Panc1 (cell line): ENCODE measurements at places on chromosomes 12 and 14. TPM values are rescaled to one million over a fixed set of nuclear protein-coding genes. Genes with fewer than 3 reads are reported as not detected.

The KRT80 gene
- 51.5 TPM for total RNA-seq

DNA sequence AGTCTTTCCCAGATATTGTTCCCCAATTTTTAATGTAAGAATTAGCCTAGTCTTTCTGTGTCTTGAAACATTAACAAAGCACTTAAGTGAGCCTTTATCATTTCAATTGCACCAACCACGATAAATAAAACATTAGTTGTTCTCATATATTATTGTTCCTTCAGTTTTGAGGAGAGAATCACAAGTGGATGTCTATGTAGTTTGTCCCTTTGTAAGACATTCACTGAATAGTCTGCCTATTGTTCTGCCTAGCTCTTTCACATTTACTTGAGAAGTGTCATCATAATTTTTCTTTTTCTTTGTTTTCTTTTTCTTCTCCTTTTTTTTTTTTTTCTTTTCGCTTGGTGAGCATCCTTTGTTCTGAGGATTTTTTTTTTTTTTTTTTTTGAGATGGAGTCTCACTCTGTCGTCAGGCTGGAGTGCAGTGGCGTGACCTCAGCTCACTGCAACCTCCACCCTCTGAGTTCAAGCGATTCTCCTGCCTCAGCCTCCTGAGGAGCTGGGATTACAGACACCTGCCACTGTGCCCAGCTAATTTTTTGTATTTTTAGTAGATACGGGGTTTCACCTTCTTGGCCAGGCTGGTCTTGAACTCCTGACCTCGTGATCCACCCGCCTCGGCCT is 129.7 kb downstream of the SYT1 start:
- H3K36me3 ChIP-seq, result no peaks in the 10 kb centered on the region
- no peak for DNase-seq
- no peaks in the 10 kb centered on the region for H3K27me3 ChIP-seq
- no peak overlapping the region for H3K4me3 ChIP-seq
- H3K27ac ChIP-seq, result no peak overlapping the region
- H3K4me1 ChIP-seq, result no peaks in the 10 kb centered on the region

DNA sequence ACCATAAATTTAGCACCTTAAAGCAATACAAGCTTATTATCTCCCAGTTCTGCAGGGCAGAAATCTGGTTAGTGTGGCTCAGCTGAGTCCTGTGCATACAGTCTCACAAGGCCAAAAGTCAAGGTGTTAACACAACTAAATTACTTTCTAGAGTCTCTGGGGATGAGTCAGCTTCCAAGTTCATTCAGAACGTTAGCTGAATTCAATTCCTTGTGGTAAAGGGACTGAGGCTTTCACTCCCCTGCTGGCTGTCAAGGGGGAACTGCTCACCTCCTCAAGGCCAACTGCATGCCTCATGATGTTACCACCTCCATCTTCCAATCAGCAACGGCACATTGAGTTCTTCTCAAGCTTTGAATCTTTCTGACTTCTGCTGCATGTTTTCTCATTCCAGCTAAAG is 27.6 kb downstream of the EML5 start:
- H3K4me3 ChIP-seq, result no peak overlapping the region
- no peaks in the 10 kb centered on the region for H3K36me3 ChIP-seq
- no peaks in the 10 kb centered on the region for H3K4me1 ChIP-seq
- no peak overlapping the region for H3K27ac ChIP-seq
- no peak for DNase-seq
- no peaks in the 10 kb centered on the region for H3K27me3 ChIP-seq

The RNASE3 gene
- not detected for total RNA-seq

DNA sequence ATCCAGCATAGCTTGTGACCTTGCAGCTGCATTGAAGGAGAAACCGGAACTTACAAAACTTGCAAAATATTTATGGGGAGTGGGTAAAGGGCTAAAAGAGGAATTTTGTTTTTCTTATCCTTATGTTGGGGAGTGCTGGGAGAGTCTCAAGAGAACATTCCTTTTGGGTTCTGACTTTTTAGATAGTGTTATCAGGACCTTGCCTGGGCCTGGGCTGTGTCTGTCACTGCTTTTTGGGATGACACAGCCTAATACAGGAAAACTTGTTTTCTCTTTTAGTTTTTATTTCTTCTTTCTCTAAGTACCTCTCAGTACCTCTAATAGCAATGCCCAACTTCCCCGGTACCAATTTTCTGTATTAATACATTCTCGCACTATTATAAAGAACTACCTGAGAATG is 850.6 kb downstream of the RPS29 start:
- DNase-seq, result no peak
- no peaks in the 10 kb centered on the region for H3K4me1 ChIP-seq
- H3K27ac ChIP-seq, result no peak overlapping the region
- no peak overlapping the region for H3K4me3 ChIP-seq
- no peaks in the 10 kb centered on the region for H3K27me3 ChIP-seq
- no peaks in the 10 kb centered on the region for H3K36me3 ChIP-seq

The DIABLO gene
- total RNA-seq, result 71.5 TPM

- H3K4me1 ChIP-seq, result no peaks in the 10 kb centered on the region
- H3K27ac ChIP-seq, result no peak overlapping the region
- no peaks in the 10 kb centered on the region for H3K36me3 ChIP-seq
- no peak overlapping the region for H3K4me3 ChIP-seq
Measured at GRCh38 chr12:96578526-96579125, 89.2 kb downstream of the CFAP54 start.

DNA sequence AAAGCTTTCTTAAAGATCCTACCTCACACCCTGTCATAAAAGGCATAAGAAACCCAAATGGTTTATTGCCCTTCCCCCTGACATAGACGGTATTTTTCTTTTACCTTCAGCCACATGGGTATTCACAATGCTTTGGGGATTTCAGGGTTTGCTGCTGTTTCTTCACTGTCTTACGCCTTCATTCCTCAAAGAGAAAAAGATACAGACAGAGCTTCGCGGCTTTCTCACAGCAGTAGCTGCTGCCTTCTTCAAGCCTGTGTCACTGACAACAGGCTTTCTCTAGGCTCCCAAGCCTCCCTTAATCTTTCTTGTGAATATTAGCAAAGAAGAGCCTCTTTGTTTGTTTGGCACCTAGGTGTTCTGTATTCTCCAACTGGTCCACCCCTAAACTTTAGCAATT is 197.4 kb upstream of the ARID2 start:
- H3K4me3 ChIP-seq, result no peak overlapping the region
- no peak overlapping the region for H3K27ac ChIP-seq
- no peaks in the 10 kb centered on the region for H3K4me1 ChIP-seq
- peaks cover 2% of the 10 kb centered on the region; the same call in 1 of the 2 replicates for H3K27me3 ChIP-seq
- no peaks in the 10 kb centered on the region for H3K36me3 ChIP-seq

The CCDC88C gene
- total RNA-seq, result 21.3 TPM

The NGB gene
- total RNA-seq, result not detected

The CLECL1 gene
- total RNA-seq, result not detected

- DNase-seq, result no peak
- peak overlapping the region; percentile 92 for H3K27ac ChIP-seq
Measured at GRCh38 chr12:122981036-122981471, 573 bp downstream of the ARL6IP4 start.

- no peak overlapping the region for H3K27ac ChIP-seq
- H3K4me3 ChIP-seq, result no peak overlapping the region
- no peaks in the 10 kb centered on the region for H3K27me3 ChIP-seq
- no peaks in the 10 kb centered on the region for H3K4me1 ChIP-seq
- no peak for DNase-seq
Measured at GRCh38 chr12:91186156-91186555, 3.5 kb upstream of the DCN start.

The NOPCHAP1 gene
- 24.0 TPM for total RNA-seq

- H3K4me1 ChIP-seq, result no peaks in the 10 kb centered on the region
- no peak overlapping the region for H3K4me3 ChIP-seq
- H3K27ac ChIP-seq, result no peak overlapping the region
- no peak for DNase-seq
- H3K27me3 ChIP-seq, result no peaks in the 10 kb centered on the region
Measured at GRCh38 chr12:46100551-46101484, 110.4 kb upstream of the SCAF11 start.

- H3K27ac ChIP-seq, result peak overlapping the region; percentile 62
- H3K36me3 ChIP-seq, result no peaks in the 10 kb centered on the region; the same call in 1 of the 2 replicates
- peak overlapping the region; percentile 81 for H3K4me3 ChIP-seq
- no peak for DNase-seq
- H3K4me1 ChIP-seq, result peaks cover 30% of the 10 kb centered on the region
Measured at GRCh38 chr14:24139272-24139934, 2.0 kb downstream of the EMC9 start.

DNA sequence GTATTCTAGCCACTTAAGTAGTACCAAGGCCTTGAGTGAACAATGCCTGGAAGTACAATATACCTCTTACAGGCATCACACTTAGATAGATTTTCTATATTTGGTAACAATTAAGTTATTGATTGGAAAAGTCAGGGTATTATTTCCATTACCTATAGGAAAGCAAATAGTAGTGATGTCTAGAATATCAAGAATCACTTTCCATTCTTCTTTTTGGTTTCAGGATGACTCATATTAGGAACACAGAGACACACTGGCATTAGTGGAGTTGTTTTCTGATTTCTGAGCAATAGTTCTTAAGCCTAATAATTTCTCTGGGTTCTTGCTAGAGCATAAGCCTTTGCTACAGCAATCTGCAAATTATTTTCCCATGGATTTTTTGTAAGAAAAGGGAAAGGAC is 1640.0 kb upstream of the SEL1L start:
- no peak overlapping the region for H3K4me3 ChIP-seq
- no peak for DNase-seq
- H3K27me3 ChIP-seq, result no peaks in the 10 kb centered on the region
- H3K4me1 ChIP-seq, result no peaks in the 10 kb centered on the region
- no peaks in the 10 kb centered on the region for H3K36me3 ChIP-seq

DNA sequence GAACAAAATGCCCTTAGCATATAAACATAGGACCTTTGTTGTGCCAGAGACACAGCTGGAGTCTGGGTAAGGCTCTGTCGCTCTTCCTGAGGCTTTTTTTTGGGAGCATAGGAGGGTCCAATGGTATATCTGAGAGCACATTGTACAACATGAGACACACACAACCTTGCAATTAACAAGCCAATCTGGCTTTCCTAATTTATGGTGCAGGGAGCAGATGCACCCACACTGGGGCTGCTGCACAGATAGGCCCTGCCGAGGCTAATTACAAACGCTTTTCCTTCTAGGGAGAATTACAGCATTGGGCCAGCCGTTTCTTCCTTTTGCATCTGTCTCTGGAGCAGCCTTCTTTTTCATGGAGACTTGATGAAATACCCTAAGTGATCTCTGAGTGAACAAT is 75.0 kb upstream of the OVCH1 start:
- no peak overlapping the region for H3K27ac ChIP-seq
- no peaks in the 10 kb centered on the region for H3K36me3 ChIP-seq
- H3K4me3 ChIP-seq, result no peak overlapping the region
- peaks cover 5% of the 10 kb centered on the region; the same call in 1 of the 2 replicates for H3K27me3 ChIP-seq
- no peaks in the 10 kb centered on the region for H3K4me1 ChIP-seq

The GALNT16 gene
- total RNA-seq, result 0.72 TPM

- peak overlapping the region; percentile 77 for H3K27ac ChIP-seq
- DNase-seq, result no peak
- no peaks in the 10 kb centered on the region for H3K27me3 ChIP-seq
- no peaks in the 10 kb centered on the region for H3K36me3 ChIP-seq
Measured at GRCh38 chr12:92064422-92064821, 81.2 kb downstream of the BTG1 start.

The MYL2 gene
- total RNA-seq, result not detected

DNA sequence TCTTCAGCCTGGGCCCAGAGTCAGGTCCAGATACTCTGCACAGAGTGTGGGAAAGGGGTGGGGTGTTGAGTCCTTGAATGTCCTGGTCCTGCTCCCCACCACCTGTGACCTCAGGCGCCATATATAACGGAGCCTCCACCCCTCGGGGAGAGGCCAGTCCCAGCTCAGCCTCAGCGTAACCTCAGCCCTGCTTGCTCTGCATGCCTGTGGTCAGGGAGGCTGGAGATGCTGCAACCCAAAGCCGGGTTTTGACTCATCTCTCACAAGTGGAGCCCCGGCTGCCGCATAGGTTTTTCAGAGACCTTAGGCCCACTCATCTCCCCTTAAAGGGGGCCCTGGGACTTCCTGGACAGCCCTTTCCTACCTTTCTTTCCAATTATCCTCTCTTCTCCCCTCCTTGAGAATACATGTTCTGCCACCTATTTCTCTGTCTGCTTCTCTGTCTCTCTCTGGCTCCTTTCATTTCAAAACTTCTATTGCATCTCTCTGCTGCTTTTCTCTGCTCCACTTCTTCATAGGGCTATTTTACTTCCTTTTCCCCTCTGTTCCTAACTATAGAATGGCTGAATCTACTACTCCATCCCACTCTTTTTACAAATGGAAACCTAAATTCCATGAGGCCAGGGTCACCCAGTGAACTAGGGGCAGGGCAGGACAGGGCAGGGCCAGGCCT is 1.2 kb downstream of the ITGB7 start:
- H3K4me1 ChIP-seq, result no peaks in the 10 kb centered on the region; the same call in 1 of the 2 replicates
- no peak for DNase-seq
- no peak overlapping the region for H3K4me3 ChIP-seq
- H3K27ac ChIP-seq, result no peak overlapping the region
- no peaks in the 10 kb centered on the region for H3K27me3 ChIP-seq

GRCh38 chr14:50447461-50447860 is 50.8 kb upstream of the CDKL1 start:
- H3K27ac ChIP-seq, result no peak overlapping the region
- no peaks in the 10 kb centered on the region for H3K4me1 ChIP-seq
- peaks cover 27% of the 10 kb centered on the region for H3K36me3 ChIP-seq
- H3K27me3 ChIP-seq, result no peaks in the 10 kb centered on the region

DNA sequence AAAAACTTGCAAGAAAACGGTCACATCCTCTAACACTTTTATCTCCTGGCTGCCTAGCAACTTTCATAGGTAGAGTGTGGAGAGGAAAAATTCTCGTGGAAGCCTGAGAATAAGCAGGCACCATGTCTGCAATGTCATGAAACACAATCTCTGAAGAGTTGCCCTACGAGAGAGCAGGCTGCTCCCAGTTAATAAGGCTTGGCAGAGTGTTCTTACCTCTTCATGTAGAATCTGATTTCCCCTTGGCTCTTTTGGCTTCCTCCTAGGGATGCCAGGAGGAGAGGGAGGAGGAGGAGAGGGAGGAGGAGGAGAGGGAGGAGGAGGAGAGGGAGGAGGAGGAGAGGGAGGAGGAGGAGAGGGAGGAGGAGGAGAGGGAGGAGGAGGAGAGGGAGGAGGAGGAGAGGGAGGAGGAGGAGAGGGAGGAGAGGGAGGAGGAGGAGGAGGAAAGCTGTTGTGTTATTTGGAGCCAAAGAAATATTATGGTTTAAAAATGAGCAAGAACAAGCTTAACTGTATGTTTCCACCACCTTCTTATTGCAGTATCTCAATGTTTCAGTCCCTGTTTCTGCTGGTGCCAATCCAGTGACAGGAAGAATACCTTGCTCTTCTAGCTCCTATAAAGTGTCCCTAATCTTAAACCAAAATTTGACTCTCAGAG is 52.9 kb downstream of the EGLN3 start:
- no peak overlapping the region for H3K27ac ChIP-seq
- no peak overlapping the region for H3K4me3 ChIP-seq
- no peaks in the 10 kb centered on the region for H3K4me1 ChIP-seq
- no peak for DNase-seq
- no peaks in the 10 kb centered on the region for H3K36me3 ChIP-seq

GRCh38 chr12:110002676-110003515 is 3.7 kb downstream of the ANKRD13A start:
- H3K4me3 ChIP-seq, result no peak overlapping the region
- H3K4me1 ChIP-seq, result peaks cover 9% of the 10 kb centered on the region
- DNase-seq, result no peak
- no peaks in the 10 kb centered on the region; the same call in 1 of the 2 replicates for H3K36me3 ChIP-seq
- H3K27me3 ChIP-seq, result no peaks in the 10 kb centered on the region
- no peak overlapping the region for H3K27ac ChIP-seq

- no peaks in the 10 kb centered on the region for H3K36me3 ChIP-seq
- no peaks in the 10 kb centered on the region for H3K27me3 ChIP-seq
- peaks cover 5% of the 10 kb centered on the region; the same call in 1 of the 2 replicates for H3K4me1 ChIP-seq
- DNase-seq, result no peak
Measured at GRCh38 chr12:125142601-125143000, 77.4 kb downstream of the AACS start.

The GRIN2B gene
- not detected for total RNA-seq

The KLRC1 gene
- not detected for total RNA-seq

The PFDN5 gene
- 340 TPM for total RNA-seq
